Cortex of kidney (tissue), 1 donor: ENCODE measurements at places on chromosomes 12 and 14.

DNA sequence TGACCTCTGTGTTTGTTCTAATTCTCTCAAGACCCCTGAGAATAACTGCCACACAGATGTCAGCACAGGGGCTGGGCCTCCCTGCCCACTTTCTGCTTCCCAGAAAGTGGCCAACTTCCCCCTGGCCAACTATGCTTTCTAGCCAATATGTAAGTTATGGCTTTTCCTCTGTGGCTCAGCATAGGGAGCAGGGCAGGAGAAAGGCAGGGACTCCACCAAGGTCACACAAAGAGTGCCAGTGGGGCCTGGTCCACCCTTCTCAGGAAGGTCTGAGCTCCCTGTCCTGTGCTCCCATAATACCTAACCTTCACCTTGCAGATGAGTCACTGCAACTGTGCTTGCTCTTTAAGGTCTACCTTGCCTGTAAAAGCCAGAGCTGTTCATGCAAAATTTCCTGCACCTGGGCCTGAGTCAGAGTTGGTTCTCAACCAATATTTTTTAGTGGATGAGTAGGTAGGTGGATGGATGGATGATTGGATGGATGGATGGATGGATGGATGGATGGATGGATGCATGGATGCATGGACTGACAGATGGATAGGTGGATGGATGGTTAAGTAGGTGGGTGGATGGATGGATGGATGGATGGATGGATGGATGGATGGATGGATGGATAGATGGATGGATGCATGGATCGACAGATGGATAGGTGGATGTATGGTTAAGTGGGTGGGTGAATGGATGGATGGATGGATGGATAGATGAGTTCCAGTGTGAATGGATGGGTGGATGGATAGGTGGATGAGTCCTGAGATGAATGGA lies 64.2 kb downstream of the DIO3 start:
- DNase-seq: no peak

DNA sequence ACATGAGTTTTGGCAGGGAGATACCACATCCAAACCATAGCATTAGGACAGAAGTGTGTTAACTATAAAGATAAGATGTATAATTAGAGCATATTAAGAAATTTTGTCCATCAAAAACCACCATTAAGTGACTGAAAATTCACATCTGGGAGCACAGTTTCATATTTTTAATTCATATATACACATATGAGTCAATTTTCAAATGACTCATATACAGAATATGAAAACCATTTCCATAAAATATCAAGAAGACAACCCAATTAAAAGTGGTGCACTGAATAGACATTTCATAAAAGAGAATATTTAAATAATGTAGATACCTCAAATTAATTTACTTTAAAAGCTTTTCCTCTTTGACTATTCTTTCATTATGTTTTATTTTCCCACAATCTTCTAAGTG lies 25.3 kb downstream of the MUCL1 start:
- no peak for DNase-seq

- DNase-seq: no peak
These were observed 756 bp downstream of the LGR5 start for GRCh38 chr12:71440345-71440762.

DNA sequence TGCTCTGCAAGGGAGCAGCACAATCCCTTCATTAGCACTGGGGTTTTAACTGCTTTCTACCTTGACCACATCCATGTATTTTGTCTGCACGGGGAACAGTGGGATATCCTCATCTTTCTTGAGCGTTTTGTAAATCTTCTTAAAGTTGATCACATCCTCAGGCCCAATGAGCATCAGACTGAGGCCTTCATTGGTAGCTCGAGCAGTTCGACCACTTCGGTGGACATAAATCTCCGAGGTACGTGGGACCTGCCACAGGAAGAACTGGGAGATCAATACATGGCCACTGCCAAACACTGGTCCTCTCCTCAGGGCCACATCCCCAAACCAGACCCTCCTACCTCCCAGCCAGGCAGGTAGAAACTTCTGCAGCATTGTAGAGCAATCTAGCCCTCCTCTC lies 26.1 kb downstream of the DDX24 start:
- no peak for DNase-seq

GRCh38 chr12:64810831-64811230 lies 13.6 kb upstream of the TBC1D30 start:
- DNase-seq: no peak

DNA sequence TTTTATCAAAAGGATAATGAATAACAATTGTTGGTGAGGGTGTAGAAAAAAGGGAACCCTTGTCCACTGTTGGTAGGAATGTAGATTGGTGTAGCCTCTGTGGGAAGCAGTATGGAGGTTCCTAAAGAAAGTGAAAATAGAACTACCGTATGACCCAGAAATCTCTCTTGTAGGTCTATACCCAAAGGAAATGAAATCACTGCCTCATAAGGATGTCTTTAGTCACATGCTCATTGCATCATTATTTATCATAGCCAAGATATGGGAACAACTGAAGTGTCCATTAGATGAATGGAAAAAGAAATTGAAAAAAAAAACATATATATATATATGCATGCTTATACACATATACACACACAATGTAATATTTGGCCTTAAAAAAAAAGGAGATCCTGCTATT lies 158.8 kb upstream of the NPAS3 start:
- no peak for DNase-seq

DNA sequence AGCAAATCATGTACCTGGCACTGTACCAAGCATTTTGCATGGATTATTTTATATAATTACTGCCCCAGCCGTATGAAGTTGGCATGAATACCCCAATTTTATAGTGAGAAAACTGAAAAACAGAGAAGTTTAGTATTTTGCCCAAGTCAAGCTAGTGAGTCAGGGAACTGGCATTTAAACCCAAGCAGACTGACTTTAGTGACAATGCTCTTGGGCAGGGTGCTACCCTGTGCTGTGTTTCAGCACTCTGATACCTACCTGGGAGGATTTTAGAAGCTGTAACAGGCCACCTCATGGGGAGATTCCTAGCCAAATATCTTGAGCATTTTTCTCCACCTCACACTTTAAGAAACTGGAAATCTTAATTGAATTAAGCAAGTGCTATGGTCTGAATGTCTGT lies 98.1 kb upstream of the MAX start:
- DNase-seq: no peak

DNA sequence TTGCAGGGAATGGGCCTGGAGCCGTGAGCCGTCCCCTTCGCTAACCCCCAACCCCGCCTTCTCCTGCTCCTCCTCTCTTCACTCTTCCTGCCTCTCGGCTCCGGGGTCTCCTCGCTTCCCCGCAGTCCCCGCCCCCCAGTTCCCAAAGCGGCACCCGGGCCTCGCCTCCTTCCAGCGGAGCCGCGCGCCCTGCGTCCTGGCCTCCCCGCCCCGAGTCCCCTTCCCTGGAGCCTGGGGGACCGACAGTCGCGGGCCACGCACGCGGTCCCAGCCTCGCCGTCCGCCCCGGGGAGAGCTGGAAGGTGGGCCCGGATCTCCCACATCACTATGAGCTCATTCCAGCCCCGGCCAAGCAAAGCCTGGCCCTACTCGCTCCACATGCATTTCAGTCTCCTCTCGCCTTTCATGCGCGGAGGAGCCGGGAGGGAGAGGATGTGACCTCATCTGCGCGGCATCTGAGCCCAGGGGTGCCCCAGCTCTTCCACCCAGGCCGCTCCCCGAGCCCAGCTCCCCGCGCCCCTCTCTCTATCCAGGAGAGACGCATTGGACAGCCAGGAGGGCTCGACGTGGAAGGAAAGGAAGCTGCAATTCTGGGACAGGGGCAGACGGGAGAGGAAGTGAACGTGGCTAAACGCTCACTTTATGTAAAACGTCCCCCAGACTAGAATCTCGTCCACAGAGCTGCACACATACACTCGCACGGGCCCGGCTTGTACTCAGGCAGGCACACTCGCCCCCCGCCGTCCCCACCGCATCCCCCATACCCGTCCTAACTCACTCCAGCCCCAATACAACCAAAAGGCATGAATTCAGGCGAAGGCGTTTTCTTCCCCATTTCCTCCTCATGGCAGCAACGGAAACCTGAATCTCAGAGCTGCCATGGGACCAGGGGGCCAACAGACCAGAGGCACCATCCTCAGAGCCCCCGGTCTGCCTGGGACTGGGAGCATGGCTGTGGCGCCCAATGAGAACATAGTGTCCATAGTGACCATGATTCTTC lies 108.7 kb upstream of the CCND2 start:
- no peak for DNase-seq

DNA sequence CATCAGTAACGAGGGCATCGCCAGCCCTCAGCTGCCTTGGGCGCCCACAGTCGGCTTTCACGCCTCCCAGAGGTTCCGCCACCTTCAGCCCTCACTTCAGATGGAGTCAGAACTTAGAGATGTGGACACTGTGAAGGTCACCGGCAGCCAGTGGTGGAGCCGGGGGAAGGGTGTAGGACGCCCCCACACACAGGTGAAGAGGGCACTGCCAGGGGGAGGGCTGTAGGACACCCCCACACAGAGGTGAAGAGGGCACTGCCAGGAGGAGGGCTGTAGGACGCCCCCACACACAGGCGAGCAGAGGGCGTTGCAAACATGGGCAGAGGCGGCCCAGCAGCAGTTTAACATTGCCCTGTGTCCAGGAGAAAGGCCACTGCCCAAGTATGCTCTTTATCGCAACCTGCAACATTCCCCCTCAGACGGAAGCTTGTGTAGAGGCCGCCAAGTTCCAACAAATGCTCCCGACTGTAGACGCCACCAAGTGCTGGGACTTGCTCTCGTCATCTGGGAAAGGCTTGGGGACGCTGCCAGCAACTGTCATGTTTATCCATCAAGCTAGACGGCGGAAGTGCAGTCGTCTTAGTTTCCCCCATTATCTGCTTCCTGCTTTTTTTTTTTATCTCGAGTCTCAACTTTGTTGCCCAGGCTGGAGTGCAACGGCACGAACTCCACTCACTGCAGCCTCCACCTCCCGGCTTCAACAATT lies 4.9 kb upstream of the ANKLE2 start:
- no peak for DNase-seq

GRCh38 chr14:24634158-24634557 lies at the start of gene GZMB:
Gene GZMB, minus strand, starts transcription at chr14:24634190. Its CDS starts 30 bp downstream, at chr14:24634160.
- no peak for DNase-seq
